IMR-90 (cell line): ENCODE measurements at places on chromosomes 16 and 17.

DNA sequence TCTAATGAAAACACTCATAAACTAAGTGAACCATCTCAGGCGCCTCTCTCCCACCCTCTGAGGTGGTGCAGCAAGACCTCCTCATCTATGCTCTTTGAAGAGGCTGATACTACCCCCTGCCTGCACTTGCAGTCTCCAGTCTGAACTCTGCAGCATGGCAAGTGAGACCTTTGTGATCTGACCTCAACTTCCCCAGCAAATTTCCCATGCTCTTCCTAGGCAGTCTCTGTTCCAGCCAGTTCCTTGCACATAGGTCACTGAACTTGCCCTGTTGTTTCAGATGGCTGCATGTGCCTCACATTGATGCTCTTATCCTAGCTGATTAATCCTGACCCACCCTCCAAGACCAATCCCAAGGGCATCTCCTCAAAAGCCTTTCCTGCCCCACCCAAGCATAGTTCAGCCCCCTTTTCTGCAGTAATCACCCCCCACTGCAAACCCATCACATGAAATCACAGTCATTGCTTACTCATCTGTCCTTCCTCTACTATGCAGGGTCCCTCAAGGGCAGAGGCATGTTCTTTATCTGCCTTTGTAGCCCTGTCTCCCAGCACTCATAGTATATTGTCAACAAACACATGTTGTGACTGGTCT is 42.0 kb downstream of the TBX21 start:
- DNase-seq, result no peak

DNA sequence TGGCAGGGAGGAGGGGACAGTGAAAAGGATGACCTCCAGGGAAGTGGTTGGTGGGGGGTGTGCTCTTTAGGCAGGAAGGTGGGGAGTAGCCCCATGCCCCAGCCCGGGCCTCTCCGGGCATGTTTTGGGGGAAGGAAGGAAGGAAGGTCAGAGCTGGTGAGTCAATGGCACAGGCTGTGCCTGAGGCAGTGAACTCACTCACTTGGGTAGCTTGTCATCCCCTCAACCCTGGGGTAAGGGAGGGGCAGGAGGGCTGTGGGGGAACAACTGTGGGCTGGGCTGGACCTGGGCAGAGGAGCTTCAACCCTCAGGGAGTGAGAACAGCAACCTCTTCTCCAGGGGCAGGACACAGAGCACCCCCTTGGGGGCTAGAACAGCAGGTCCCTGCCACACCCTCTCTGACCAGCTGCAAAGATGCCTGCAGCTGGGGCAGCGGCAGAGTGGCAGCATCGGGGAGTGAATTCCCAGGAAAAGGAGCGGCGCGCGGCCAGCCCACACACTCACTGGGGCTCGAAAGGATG is 6.3 kb downstream of the CSF3 start:
- DNase-seq, result peak; percentile 61

- DNase-seq, result no peak
Measured at GRCh38 chr17:31535581-31535981, 144.1 kb downstream of the RAB11FIP4 start.

DNA sequence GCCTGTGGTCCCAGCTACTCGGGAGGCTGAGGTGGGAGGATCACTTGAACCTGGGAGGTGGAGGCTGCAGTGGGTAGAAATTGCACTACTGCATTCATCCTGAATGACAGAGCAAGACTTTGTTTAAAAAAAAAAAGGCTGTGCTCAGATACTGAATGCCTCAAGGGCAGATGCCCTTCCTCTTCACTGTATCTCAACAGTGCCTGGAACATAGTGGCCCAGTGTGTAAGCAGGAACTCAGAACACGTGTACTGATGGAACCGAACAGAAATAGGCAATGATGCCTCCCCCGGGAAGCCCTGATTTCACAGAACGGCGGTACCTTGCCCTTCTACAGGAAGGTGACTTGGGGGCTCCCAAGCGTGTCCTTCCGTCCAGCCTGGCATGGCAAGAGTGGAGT is 46.8 kb downstream of the PLXDC1 start:
- no peak for DNase-seq

GRCh38 chr16:88197481-88198456 is 185.0 kb upstream of the ZNF469 start:
- DNase-seq, result peak; percentile 31
